ENCODE measurements at places on chromosomes 1 and 21.

GRCh38 chr21:45542667-45543370, 579 bp upstream of the SLC19A1 start:
- no peak for DNase-seq

GRCh38 chr1:182193908-182194550, 132.5 kb upstream of the ZNF648 start:
- DNase-seq: no peak

GRCh38 chr1:15452216-15452615, 4.3 kb upstream of the CELA2A start:
- DNase-seq: no peak

DNA sequence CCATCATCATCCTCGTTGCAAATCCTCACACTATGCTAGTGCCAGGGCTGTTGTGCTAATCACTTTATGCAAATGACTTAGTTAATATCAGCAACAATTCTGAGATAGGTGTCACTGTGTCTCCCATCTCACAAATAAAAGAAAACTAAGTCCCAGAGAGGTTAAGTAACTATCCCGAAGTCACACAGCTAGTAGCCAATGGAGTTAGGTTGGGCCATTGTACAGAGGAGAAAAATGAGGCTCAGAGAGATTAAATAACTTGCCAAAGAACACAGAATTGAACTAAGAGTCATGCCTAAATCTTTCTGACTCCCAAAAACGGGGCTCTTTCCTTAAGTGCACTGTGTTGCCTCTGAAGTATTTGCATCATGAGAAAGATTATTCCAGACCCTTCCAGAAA, 146.4 kb downstream of the MIS18A start:
- DNase-seq: no peak

DNA sequence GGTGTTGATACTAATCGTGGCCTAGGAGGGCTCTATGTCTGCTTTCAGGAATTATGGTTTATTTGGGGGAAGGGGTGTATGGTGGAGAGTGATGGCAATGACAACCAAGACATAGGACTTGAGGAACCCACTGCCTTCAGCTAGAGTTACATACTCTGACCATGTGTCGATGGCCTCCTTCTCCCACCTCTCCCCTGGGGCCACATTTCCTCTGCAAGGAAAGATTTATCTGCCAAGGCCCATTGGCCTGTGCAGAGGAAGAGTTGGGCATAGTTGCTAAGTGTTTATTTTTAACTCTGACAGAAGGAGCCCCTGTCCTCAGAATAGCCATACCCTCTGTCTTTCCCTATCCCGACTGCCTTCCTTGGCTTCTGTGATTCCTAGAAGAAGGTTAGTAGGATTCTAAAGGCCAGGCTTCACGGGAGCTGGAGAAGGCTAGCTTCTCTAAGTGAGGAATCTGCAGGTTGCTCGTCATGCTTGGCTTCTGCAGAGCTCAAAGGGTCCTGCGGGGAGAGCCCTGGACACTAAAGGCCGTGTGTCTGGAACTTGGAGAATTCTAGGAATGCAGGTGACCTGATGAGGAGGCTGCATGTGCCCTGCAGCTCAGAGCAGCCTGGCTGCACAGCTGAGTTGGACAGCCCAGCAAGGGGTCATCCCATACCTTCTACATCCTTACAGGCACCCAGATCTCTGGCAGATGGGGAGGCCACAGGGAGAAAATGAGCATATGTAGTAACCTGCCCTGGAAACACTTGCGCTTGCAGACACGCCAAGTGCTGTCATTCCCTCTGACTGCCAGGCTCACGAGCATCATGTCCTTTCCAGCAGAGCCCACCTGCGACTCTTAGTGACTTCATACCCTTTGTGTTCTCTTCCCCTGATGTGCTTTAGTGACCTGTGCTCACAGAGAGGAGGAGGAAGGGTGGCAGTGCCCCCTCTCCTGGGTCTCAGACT, 9.7 kb downstream of the MAPKAPK2 start:
- DNase-seq: no peak

DNA sequence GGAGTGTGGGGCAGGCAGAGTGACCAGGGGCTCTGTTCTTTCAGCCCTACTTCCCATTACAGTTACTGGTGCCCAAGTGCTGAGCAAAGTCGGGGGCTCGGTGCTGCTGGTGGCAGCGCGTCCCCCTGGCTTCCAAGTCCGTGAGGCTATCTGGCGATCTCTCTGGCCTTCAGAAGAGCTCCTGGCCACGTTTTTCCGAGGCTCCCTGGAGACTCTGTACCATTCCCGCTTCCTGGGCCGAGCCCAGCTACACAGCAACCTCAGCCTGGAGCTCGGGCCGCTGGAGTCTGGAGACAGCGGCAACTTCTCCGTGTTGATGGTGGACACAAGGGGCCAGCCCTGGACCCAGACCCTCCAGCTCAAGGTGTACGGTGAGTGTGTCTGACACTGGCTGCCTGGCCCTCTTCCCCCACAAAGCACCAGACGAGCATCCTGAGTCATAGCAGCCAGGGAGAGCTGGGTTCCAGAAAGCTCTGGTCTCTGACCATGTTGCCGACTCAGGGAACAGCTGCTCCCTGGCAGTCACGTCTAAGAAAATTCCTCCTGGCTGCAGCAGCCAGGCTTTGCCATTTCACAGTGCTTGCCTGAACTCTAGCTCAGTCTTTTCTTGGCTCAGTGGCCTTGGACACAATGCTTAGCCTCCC, 3.3 kb downstream of the SLAMF8 start:
- no peak for DNase-seq

DNA sequence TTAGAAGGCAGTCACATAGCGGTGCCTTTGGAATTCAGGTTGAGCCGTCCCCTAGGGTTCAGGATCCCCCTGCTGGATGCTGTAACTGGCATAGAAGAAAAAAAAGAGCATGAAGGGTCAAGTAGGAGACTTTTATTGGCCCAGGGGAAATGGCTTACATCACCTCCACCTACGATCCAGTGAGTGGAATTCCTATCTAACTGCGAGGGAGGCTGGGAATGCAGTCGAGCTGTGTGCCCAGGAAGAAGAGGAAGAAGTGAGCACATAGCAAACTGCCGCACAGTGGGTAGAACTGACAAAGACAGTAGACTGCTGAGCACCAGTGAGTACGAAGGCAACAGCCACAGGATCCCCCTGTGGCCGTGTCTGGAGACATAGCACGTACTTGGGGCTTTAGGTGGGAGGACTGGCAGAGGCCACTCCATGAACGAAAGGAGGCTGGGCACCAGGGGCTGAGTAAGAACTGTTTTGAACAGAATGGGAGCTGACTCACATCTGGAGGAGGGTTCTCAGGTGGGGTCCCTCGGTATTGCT, 79.2 kb downstream of the RNF220 start:
- no peak for DNase-seq

GRCh38 chr21:26432410-26432809, 140.7 kb downstream of the CYYR1 start:
- no peak for DNase-seq

DNA sequence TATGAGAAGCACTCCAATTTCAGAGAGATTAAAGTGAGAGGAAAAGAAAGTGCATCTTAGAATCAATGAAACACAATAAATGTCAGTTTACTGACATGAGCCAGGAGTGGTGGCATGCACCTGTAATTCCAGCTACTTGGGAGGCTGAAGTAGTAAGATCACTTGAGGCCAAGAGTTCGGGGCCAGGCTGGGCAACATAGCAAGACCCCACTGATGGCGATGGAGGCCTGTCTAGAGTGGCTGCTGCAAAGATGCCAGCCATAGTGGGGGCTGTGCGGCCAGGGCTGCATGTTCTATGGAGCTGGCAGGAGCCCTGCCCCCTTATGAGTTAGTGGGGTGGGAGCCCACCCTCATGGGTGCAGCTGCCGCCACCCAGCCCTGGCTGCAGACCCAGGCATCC, 27.3 kb downstream of the ZCCHC17 start:
- DNase-seq: no peak

- no peak for DNase-seq
These were observed 151.2 kb downstream of the OMA1 start for GRCh38 chr1:58395355-58395754.

- peak; percentile 48 for DNase-seq
These were observed 5.3 kb downstream of the PTTG1IP start for GRCh38 chr21:44867999-44868700.

GRCh38 chr1:108570128-108570527, 10.2 kb downstream of the EEIG2 start:
- DNase-seq: no peak

- no peak for DNase-seq
These were observed 216.4 kb downstream of the VAV3 start for GRCh38 chr1:107748531-107748930.

- no peak for DNase-seq
These were observed 1.0 kb downstream of the SLC35D1 start for GRCh38 chr1:67052741-67053534.

DNA sequence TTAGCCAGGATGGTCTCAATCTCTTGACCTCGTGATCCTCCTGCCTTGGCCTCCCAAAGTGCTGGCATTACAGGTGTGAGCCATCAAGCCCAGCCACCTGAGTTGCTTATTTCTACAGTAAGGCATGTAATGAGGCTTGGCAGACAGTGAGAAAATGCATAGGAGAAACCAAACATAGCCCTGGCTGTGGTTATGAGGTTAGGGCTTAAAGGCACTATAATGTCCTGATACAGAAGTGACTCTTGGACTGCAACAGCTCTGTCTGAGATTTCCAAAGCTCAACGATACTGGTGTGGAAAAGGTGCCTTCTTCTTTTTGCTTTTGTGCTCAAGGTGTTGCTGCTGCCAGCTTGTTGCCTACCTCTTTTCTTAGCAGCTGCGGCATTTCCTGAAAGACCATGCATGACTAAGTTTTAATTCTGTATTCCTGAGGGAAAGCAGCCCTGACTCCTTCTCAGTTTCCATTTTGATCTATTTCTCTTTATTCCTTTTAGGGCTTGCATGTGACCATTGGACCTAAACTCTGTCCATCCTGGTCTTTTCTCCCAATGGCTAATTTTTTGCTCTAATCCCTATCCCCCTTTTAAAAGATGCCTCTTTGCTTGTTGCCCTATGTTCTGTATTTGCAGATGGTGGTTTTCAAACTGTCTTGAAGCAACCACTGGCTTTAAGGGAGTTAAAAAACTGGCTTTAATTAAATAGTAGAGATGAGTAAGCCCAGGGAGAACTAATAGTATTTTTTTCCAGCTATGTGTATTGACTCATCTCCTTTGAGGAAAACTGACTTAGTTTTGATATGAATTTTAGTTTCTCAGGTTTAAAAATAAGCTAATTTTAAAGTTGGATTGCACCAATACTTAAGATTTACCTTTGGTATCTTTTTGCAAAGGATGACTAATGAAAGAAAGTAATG, 70.3 kb downstream of the KIF1B start:
- DNase-seq: no peak

- no peak for DNase-seq
These were observed 674 bp upstream of the AKR7A3 start for GRCh38 chr1:19289244-19289643.

- DNase-seq: no peak
These were observed 6.9 kb upstream of the C1orf216 start for GRCh38 chr1:35725596-35725995.

DNA sequence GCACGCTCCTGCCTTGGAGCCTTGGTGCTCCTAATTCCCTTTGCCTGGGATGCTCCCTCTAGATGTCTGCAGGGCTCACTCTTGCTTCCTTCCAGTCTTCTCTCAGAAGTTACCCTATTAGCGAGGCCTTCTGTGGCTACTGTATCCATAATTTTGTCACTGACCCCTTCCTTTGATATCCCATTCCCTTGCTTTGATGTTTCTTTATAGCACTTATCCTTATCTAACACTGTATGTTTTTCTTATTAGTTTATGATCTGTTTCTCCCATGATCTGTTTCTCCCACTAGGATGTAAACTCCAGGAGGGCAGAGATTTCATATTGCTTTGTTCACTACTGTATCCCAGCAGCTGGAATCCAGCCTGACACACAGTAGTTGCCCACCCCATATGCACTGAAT, 263.4 kb downstream of the FOXD2 start:
- DNase-seq: no peak

- no peak for DNase-seq
These were observed 26.6 kb downstream of the NIBAN1 start for GRCh38 chr1:184947497-184948256.
